ENCODE measurements at places on chromosomes 13 and 19.
A peak's percentile ranks its signal among the peaks of the same experiment; 100 is the strongest.

- DNase-seq, result no peak
These were observed 8.8 kb downstream of the IL4I1 start for GRCh38 chr19:49887665-49888509.

DNA sequence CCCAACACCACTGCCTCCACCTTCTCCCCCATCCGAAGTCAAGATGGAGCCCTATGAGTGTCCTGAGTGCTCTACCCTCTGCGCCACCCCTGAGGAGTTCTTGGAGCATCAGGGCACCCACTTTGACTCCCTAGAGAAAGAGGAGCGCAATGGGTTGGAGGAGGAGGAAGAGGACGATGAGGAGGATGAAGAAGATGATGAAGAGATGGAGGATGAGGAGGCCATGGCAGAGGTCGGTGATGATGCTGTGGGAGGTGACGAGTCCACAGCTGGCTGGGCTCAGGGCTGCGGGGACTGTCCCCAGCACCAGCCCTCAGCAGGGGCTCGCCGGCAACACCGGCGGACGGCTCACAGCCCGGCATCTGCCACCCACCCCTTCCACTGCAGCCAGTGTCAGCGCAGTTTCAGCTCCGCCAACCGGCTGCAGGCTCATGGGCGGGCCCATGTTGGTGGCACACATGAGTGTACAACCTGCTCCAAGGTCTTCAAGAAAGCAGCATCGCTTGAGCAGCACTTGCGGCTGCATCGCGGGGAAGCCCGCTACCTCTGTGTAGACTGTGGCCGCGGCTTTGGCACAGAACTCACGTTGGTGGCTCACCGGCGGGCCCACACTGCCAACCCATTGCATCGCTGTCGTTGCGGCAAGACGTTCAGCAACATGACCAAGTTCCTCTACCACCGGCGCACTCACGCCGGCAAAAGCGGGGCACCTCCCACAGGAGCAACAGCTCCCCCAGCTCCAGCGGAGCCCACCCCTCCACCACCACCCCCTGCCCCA, 5.0 kb downstream of the ZNF526 start:
- no peak for DNase-seq

GRCh38 chr19:4338441-4339355, at the start of gene STAP2:
Gene STAP2 (minus strand): TSS chr19:4338827. CDS start chr19:4338753, 74 bp downstream.
- peak; percentile 61 for DNase-seq

DNA sequence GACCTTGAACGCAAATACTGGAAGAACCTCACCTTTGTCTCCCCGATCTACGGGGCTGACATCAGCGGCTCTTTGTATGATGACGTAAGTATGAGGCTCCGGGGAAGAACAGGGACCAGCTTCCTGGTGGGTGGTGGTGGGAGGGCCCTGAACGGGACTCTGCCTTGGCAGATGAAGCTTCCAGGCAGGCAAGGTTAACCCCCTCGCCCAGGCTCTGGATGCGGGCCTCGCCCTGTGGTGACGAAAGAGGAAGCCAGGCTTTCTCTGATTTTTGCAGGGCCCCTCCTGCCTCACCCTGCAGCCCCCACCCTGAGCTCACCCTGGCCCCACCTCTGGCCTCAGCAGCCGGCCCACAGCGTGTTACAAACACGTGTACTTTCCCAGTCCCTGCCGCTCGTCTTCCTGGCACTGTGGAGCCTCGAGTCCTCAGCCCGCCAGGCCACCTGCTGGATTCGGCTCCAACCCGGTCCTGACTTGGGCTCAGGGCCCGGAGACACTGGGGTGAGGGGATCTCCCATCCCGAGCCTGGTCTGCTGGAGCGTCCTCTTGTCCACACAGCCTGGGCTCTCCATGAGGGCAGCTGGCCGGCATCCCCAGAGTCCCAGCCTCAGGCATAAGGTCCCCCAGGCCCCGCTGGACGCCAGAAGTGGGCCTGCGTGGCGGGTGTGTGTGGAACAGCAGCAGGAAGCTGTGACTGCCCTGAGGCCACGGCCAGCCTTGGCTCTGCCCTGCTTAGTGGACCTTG, 72.4 kb downstream of the KDM4B start:
- DNase-seq, result no peak

DNA sequence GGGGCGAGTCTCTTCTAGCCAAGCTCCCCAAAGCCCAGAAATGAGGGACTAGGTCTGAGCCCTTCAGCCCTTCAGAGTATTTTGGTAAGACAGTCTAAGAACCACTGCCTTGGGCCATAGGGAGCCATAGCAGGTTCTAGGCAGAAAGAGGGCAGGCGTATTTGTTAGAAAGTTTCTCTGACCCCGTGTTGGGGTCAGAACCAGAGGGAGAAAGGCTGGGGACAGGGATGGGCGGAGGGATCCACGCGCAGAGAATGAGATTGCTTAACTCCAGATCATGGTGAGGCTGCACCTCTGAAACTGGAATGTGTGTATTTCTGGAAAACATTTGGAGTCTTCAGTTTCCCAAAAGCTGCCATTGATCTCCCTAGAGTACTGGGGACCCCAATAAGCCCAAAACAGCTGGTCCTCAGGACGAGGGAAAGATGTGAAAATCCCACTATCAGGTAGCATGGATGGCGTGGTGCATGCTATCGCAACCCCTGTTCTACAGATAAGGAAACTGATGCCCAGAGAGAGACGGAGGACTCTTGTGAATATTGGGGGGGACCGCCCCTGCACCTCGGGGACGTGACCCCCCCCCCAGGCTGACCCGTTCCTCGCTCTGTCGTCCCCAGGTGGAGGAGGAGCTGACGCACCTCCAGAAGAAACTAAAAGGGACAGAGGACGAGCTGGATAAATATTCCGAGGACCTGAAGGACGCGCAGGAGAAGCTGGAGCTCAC, 703 bp upstream of the TPM4 start:
- no peak for DNase-seq

DNA sequence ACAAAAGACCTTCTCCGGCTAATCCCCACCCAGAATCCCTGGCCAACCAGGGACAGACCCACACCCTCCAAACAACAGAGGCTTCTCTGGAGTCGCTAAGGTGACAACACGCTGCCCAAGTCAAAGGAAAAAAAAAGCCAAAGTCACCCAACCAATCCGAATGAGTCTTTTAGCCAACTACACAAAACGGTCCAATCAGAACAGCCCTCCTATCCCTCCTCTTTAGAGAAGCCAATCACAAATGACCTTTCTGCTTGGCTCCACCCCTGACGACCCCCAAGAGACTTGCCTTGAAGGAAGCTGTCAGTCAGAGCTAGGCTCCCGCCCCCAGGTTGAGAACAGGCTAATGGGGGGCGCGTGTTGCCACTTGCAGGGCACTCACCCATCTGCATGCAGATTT, 6.6 kb upstream of the FBXW9 start:
- DNase-seq, result peak; percentile 64

- no peak for DNase-seq
These were observed 45.6 kb downstream of the EDNRB start for GRCh38 chr13:77872995-77873394.

DNA sequence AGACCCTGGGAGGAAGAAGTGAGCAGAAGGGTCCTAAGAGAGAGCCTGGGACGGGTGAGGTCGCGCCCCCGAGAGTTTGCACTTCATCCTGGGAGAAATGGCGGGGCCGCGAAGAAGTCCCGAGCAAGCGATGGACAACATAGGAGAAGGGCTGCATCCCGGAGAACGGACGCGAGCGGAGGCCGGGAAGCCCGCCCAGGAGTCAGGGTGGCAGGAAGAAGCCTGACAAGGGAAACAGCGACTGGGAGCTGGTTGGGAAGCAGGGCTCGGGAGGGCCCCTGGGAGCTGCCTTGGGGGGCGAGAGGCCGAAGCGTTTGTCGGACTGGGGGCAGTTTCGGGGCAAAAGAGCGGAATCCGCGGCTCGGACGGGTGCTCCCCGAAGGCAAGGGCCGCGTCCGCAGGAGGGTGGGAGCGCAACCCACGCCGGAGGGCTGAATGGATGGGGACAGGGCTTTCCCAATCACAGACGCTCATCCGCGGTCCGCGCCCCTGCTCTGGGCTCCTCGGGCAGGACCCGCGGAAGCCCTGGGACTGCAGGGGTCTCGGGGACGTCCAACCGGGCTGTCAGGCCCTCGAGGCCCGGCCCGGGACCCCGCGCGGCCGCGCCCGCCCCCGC, 469 bp downstream of the ABHD17A start:
- DNase-seq, result peak; percentile 34

DNA sequence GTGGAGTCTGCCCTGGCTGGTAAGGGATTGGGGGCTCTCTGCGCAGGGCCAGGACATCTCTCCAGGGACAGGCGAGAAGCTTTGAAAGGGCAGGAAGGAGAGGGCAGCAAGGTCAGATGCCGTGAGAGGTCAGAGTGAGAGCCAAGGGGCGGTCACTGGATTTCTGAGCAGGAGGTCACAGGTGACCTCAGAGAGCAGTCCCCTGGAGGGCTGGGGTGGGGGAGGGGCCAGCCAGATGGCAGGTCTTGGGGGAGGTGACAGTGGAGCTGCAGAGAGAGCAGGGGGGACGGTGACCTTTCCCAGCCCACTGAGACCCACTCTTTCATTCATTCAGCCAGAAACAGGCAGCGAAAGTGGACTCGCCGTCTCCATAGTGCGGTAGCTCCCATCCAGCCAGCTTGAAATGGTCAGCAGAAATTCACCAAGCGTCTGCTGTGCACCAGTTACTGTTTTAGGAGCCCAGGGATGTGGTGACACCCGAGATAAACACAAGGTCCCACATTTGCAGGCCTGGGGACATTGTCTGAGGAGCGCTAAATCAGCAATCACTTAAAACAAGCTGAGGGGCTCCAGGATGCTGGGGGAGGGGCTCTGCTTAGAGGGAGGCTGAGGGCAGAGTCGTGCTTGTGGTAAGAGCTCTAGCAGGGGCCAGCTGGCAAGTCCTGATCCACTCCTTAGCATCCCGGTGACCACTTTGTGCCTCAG, 10.2 kb downstream of the CARM1 start:
- DNase-seq, result no peak

DNA sequence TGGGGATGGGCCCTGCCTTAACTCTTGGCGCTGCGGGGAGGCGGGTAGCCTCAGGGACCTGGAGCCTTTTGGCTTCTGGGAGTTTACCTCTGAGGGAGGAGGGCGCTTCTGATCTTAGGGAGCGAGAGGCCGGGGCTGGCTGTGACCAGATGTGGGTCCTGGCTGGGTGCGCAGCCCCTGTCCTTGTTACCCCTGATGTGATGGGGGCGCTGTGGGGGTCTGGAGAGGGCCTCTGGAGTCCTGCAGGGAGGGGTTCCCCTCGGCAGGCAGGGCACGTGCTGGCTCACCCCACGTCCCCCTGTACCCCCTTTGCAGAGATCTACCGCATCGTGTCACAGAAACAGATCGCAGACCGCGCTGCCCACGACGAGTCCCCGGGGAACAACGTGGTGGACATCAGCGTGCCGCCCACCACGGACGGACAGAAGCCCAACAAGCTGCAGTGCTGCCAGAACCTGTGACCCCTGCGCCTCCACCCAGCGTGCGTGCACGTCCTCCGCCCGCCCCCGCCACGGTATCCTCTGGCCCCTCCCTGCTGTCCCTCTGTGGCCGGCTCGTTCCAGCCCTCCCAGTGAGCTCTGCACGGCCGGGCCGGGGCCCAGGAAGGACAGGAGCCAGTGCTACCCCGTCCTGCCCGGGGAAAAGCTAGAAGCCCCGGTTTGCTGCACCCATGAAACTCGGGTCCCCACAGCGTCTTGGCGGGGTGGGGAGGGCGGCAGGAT, 9.8 kb upstream of the MARCHF2 start:
- DNase-seq, result no peak

DNA sequence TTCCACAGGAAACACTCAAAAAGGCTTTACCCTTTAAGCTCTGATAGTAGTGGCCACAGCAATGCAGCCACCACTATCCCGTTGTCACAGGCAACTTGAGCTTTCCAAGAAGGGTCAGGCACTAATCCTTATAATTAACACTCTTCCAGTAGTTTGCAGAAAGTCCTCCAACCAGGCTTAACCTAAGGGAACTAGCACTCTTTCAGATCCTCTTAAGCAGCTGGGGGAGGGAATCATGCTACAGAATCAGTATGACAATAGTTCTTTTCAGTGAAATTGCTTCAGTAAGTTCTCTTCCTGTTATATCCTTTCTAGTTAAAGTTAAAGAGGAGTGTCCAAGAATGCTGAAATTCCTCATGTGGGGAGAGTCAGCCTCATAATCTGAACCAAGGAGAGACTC, 82.2 kb downstream of the TNFSF11 start:
- DNase-seq, result no peak

- DNase-seq, result no peak
These were observed 598.6 kb upstream of the PCDH20 start for GRCh38 chr13:62014299-62014698.

GRCh38 chr19:4952945-4953344, 16.0 kb upstream of the KDM4B start:
- no peak for DNase-seq

GRCh38 chr13:30107521-30108136, 199.7 kb downstream of the KATNAL1 start:
- no peak for DNase-seq

GRCh38 chr13:99605420-99606323, 104.4 kb downstream of the TM9SF2 start:
- peak; percentile 67 for DNase-seq

- DNase-seq, result no peak
These were observed 117.2 kb downstream of the UBL3 start for GRCh38 chr13:29733147-29733611.

- DNase-seq, result peak; percentile 22
These were observed 5.0 kb downstream of the SYCE2 start for GRCh38 chr19:12913851-12914690.

- no peak for DNase-seq
These were observed 71.8 kb downstream of the STARD13 start for GRCh38 chr13:33213797-33214196.

DNA sequence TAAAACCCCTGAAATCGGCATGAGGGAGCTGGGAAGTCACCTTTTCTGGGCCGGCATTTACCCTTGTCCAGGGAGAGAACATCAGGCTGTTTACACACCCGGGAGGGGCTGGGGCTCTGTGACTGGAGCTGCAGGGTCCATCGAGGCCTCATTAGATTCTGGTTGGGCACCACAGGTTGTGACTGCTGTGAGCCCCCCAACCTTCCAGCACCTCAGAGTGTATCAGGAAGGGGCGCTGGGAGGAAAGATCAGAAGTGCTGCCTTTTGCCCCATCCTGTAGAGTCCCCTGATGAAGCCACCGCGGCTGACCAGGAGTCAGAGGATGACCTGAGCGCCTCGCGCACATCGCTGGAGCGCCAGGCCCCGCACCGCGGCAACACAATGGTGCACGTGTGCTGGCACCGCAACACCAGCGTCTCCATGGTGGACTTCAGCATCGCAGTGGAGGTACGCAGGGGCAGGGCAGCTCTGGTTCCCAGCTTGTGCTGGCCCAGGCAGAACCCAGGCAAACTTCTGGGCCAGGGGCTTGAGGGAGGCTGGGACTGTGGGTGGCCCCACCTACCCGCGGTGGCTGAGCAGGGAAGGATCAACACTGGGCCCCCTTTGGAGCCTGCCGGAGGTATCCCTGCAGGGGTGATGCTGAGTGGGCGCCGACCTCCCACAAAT, 136.4 kb downstream of the STK24 start:
- no peak for DNase-seq

- DNase-seq, result no peak
These were observed 62.9 kb downstream of the CHST8 start for GRCh38 chr19:33684538-33685232.
